ENCODE measurements at places on chromosomes 4 and X. TPM values are rescaled to one million over a fixed set of nuclear protein-coding genes. Genes with fewer than 3 reads are reported as not detected.

GRCh38 chrX:42783451-42783850, 5.5 kb upstream of the PPP1R2C start:
- DNase-seq, result no peak

DNA sequence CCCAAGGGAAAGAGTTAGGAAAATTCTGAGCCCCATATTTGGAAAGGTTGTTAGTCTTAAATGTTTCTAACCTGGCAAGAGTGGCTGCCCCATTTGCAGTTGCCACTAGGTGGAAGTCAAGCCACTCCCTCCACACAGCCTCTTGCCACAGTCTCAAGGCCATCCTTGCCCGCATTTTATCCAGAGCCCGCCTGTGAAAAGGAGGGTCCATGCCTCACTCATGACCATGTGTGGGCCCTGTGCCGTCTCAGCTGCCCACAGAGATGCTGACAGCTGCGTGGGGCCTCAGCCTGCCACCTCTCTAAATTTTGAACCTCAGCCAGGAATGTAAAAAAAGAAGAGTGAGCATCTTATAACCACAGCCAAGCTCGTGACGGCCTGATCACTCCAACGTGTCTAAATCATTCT, 201.5 kb upstream of the FAM241A start:
- peak; percentile 28 for DNase-seq

DNA sequence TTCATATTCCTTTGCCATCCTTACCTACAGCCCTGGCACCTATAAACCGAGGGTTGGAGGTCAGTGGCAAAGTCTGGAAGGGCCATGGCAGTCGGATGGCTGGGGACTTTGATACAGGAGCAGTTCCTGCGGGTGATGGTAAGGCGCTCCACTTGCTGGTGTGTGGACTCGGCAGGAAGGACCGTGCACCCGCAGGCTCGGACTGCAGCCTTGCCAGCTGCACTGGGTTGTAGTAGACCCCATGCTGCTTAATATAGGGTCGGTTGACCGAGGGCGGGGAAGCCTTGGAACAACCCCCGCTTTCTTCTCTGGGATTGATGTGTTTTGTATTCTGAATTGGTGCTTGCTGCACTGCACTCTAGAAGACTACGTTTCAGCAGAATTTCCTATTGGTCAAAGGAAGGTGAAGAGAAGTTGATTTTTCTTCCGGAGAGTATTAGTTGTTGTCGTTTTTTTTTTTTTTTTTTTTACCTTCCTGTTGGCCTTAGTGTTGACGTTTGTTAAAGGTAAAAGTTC, 638 bp downstream of the BLTP1 start:
- peak; percentile 61 for DNase-seq

GRCh38 chr4:138804711-138805110, 210.9 kb upstream of the NOCT start:
- no peak for DNase-seq

GRCh38 chr4:40121515-40121914, 64.9 kb downstream of the N4BP2 start:
- DNase-seq, result peak; percentile 41

- DNase-seq, result no peak
These were observed 261.8 kb downstream of the DCTD start for GRCh38 chr4:182655340-182655739.

- peak; percentile 79 for DNase-seq
These were observed 112.5 kb upstream of the ATP6AP2 start for GRCh38 chrX:40468033-40468846.

DNA sequence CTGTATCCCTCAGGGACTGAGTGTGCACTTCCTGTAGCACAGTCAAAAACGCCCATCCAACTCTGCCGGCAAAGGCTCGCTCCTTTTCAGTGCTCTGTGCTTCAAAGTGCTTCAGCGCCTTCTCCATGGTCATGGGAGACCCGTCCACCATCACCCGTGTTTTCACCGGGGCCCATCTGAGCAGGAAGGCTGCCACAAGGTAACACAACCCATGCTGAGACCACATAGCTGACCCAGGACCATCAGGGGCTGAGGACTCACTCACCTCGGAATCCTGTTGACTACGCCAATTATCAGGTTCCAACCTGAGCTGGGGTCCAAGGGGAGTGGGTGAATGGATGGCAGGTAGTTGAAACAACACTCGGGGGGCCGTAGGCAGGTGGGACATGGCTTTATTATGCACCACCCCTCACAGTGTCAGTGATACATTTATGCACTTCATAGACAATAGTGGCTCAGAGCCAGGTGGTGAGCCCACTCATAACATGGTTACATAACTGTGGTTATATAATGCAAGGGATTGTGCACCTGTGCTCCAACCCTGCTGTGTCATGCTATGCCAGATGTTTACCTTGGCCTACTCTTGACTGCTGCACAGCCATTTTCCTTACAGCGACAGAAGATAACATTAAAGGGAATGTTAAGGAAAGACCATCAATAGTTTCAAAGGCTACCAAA, 227.8 kb downstream of the ADGRL3 start:
- no peak for DNase-seq

The ATP2B3 gene
- 0.54 TPM for total RNA-seq

The KDM6A gene
- 35.5 TPM for total RNA-seq

The NRK gene
- total RNA-seq, result 12.2 TPM

The KLF8 gene
- total RNA-seq, result 12.6 TPM

The CYTL1 gene
- 0.40 TPM for total RNA-seq

The ZNF157 gene
- 0.63 TPM for total RNA-seq
